Activated T-helper 1 cell treated with Interleukin-2 at 50 U/mL for 16 hours (primary cell): ENCODE measurements at places on chromosomes 3 and 15.

GRCh38 chr3:142263112-142263511 is 37.7 kb upstream of the GK5 start:
- DNase-seq = no peak

- no peak for DNase-seq
Observed at GRCh38 chr3:52200981-52201679, 3.2 kb downstream of the ALAS1 start.

DNA sequence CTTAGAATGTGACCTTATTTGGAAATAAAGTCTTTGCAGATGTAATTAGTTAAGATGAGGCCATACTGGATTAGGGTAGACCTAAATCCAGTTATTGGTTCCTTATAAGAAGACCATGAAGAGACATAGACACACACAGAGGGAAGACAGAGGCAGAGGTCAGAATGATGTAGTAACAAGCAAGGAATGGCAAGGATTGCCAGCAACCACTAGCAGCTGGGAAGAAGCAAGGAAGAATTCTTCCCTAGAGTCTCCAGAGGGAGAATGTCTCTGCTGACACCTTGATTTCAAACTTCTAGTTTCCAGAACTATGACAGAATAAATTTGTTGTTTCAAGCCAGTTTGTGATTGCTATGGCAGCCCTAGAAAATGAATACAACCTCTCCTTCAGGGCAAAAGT is 116.7 kb downstream of the WDR76 start:
- no peak for DNase-seq

DNA sequence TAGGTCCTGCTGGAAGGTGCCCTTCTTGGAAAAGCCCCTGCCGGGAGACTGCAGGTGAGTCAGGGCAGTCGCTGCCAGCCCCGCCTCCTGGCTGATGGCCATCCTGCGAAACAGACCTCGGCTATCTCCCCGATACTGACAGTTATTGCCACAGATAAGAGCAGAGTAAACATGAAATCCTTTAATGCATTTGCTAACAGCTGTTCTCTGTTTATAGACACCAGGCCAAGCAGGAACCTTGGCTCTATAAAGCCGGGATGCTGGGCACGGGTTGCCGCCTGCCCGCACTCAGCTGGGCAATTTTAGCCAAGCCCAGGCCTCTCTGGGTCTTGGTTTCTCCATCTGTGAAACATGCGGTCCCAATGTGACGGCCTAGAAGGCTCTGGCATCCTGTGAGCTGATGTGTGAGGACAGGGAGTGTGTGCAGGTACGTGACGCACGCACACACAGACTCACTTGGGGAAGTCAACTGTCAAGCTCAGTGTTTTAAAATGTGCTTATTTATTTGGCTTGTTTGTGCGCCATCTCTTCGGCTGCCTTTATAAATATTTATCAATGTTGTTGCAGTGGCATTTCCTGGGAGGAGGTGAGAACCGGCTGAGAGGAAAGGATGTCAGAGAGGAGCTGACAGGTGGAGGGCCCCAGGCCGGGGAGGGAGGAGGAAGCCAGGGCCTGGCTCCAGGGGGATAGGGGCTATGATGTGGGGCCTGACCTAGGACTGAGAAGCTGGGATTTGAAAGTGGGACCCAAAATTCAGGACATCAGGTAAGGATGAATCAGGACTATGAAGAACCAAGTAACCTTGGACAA is 50.8 kb upstream of the PRR23E start:
- DNase-seq = no peak

DNA sequence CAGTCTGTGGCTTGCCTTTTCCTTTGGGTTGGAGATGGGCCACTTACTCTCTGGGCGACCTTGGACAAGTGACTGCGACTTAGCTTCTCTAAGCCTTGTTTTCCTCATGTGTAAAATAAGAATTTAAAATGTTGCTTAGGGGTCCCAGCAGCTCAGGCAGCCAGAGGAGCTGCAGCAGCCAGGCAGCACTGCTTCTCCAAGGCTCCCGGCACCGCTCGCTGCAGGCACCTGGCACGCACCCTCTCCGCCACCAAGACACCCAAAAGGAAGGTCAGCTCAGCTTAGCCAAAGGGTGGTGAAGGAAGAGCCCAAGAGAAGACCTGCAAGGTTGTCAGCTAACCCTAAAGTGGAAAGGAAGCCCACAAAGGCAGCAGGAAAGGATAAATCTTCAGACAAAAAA is 10.7 kb upstream of the AMOTL2 start:
- no peak for DNase-seq

- DNase-seq = no peak
Observed at GRCh38 chr15:58241872-58242271, 103.7 kb downstream of the AQP9 start.

GRCh38 chr3:64240396-64240795 is 15.1 kb upstream of the PRICKLE2 start:
- DNase-seq = no peak

DNA sequence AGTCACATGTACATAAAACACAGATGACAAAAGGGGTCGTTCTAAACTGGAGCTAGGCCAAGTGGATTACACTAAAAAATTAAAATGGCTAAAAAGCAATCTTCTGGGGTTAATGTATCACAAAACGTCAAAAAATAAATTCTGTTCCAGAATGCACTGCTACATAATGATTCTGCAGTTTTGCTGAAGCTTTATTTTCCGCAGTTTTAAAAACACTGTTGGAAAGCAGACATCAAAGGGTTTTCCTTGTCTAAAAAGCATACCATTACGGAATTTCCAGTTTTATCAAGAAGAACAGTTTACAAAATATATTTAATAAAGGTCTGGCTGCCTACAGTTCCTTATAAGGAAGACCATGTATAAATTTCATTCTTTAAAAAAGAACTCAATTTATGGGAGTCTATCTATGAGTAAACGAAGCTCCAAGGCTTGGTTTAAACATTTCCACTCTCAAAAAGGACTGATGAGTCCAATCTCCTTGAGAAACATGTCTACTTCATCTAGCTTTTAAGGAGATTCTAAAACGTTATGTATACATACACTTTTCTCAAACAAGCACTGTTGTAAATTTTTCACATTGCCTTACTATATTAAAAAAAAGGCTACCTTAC is 1.3 kb downstream of the DMXL2 start:
- DNase-seq = no peak

DNA sequence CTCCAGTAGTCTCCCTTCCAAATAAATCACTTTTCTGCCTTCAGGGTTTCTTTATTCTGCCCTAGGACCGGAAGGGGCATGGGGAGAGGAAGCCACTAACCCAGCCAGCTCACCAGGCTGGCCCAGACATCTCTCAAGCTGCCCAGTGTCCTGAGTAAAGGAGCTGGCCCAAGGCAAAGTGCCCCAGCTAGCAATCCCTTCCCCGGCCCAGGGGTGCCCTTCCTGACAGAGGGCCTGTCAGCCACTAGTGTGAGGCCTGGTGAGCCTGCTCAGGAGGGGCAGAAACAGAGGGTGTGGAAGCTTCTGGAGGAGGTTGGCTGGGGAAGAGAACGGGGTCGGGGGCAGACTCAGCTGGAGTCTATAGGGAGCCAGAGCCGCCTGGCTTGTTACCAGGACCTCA is 22.2 kb downstream of the SHF start:
- DNase-seq = no peak

DNA sequence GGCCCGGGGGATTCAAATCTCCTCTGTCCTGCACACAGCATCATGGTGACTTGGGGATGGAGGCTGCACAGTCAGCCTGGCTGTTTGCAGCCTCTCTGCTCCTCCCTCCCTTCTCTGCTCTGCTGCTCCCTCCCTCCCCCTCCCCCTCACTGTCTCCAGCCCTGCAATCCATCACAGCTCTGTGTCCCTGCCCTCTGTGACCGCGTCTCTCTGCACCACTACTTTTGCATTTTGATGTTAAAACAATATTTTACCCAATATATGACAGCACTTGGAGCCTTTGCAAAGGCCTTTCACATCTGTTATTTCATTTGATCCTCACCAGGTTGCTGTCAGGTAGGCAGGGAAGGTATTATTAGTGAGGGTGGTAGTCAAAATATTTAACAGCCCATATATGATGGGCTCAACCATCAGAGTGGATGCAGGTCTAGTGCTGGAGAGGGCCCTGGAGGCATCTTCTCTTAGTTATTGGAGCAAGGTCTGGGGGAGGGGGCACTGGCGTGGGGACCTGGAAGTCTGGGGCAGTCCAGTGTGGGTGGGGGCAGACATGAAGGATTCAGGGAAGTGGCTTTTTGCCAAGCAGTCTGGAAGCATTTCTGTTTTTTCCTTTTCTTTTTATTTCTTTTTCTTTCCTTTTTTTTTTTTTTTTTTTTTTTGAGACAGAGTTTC is 16.3 kb upstream of the VPS8 start:
- no peak for DNase-seq
